Fibroblast of skin of right biceps (primary cell): ENCODE measurements at places on chromosomes 2 and 18.

DNA sequence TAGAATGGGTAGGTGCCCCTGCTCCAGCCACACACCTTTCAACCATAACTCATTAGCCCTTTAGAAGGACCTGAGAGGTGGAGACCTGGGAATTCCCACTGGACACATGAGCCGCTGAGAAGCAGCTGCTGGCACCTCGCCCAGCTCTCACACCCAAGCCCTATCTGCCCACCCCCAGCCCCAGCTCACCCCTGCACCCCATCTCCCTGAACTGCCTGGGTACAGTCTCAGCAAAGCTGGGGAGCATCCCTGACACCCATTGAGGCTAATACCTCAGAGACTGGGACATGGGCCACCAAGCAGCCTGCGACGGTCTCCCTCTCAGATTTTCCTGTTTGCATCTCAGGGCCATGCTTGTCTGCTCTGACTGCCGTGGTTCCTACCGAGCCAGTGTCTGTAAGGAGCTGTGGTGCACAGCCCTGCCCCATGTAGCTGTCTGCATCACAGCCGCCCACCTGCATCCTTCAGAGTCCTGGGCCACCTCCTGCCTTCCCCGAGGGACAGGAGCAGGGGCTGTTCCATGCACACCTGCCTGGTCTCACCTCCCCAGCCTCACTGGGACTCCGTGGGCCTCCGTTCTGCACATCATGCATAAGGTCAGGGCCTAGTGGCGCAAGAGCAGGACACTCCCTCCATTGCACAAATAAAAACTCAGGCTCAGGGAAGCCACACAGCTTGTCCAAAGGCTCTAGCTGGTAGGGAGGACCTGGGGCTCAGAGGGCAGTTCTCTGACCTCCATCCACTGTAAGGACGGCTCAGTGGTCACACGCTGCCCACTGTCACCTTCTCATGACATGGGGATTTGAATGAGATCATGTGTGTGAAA lies 90.0 kb downstream of the SEPTIN10 start:
- DNase-seq = no peak

DNA sequence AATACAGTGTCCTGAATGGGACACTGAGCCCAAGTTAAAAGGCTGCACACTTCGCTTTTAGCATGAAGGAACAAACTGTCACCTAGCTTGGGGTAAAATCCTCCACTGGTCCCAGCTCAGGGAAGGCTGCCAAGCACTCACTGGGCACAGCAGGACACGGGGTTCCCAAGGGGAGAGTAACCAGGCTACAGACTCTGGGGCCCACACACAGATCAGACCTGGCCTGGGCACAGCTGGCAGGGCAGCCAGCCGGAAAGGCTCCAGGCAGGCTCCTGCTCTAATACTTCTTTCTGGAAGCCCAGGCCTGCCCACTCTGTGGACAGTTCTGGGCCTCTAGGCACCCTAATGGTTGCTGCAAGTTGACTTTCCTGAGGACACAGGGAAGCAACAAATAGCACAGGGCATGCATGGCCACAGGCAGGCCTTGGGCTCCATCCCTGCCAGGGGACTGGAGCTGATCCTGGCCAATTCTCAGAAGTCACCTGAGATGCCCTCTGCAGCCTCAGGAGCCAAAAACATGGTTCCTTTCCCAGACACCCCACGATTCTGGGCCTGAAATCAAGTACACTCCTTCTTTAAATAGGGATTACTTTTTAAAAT lies 18.7 kb upstream of the SULT1C3 start:
- DNase-seq = no peak

GRCh38 chr2:190999949-191000665 lies 13.9 kb downstream of the STAT1 start:
- DNase-seq = no peak

DNA sequence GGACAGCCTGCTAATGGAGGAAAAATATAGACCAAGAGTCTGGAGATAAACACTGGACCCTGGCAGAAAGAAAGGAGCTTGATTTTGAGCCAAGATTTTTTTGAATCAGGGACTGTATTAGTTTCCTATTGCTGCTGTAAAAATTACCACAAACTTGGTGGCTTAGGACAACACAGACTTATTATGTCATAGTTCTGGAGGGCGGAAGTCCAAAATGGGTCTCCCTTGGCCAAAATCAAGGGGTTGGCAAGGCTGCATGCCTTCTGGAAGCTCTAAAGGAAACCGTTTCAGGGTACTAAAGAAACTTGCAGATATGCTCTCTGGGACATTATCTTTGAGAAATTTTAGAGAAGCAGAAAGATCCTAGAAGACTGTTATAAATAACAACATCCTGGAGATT lies 140.1 kb downstream of the BABAM2 start:
- DNase-seq = no peak

DNA sequence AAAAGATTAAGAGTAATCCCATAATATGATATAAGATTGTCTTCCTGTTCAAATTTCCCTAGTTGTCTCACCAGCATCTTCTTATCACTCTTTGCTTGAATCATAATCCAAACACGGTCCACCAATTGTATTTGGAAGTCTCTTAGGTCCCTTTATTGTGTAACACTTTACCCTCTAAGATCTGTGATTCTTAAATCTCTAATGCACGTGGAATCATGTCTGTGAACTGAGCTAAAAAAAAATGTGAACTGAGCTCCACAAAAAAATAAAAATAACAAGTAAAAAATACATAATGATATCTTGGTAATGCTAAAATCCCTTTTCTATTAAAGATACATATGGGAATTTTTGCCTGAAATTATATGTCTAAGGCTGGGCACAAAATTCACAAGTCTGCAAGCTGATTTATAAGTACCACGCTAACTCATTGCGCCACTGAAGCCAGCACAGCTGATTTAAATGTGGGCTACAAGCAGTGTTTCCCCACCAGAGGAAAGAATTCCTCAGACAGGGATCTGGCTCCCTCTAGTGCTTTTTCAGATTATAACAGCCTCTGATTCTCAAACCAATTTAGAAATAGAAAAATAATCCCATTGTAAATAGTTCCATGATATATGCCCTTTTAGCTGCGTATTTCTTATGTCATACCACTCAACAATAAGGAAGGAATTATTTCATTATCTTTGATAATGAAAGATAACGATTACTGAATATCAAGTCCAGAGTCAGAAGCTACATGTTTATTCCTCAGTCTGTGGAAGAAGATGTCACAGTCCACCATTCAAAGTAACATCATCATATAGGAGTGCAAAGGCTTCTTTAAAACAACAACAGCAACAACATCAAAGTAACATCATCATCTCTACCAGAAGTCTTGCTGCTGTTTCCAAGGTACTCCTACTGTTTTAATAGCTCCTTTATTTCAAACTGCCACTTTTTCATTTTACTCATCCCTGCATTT lies 22.9 kb downstream of the RBM43 start:
- peak; percentile 77 for DNase-seq

DNA sequence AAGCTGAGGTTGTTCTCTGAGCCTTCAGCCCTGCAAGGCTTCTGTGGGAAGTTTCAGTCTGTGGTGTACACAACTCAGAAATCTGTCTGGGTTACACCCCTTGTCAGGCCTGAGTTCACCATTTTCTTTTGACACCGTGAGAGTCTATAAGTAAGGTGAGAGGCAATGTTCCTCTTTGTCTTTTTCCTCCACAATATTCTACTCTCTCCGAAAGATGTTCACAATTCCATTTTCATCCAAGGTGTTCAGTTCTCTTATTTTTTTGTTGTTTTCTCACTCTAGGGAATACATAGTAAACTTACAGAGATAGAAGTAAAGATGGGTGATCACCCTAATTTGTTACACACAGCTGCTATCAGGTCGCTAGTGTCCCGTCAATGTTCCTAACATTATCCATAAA lies 3.2 kb downstream of the ERMN start:
- DNase-seq = no peak

GRCh38 chr2:157934684-157935377 lies 58.7 kb upstream of the ACVR1 start:
- no peak for DNase-seq

- peak; percentile 91 for DNase-seq
Observed at GRCh38 chr2:201882353-201883090, 76.2 kb downstream of the CDK15 start.

GRCh38 chr18:3985664-3986063 lies 469.4 kb downstream of the DLGAP1 start:
- peak; percentile 84 for DNase-seq

- peak; percentile 27 for DNase-seq
Observed at GRCh38 chr2:84846041-84846663, 34.7 kb downstream of the TRABD2A start.

DNA sequence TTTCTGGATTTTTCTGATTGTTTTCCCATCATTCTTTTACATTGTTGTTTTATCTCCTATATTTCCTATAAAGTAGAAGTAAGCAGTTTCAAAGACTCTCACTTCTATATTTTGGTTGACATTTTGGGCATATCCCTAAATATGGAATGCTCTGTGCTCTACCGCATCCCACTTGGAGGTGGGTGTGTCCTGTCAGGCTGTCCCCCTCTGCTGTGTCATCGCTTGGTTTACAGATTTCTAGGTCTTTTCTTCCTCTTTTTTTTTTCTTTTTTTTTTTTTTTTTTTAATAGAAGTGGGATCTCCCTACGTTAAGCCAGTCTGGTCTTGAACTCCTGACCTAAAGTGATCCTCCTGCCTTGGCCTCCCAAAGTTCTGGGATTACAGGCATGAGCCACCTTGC lies 13.3 kb downstream of the DGKD start:
- DNase-seq = no peak

- DNase-seq = no peak
Observed at GRCh38 chr2:177603768-177604167, 211.2 kb downstream of the AGPS start.
